ENCODE measurements at places on chromosomes 4 and X.

- DNase-seq = no peak
Observed at GRCh38 chr4:184695178-184695896, 38.6 kb downstream of the CENPU start.

DNA sequence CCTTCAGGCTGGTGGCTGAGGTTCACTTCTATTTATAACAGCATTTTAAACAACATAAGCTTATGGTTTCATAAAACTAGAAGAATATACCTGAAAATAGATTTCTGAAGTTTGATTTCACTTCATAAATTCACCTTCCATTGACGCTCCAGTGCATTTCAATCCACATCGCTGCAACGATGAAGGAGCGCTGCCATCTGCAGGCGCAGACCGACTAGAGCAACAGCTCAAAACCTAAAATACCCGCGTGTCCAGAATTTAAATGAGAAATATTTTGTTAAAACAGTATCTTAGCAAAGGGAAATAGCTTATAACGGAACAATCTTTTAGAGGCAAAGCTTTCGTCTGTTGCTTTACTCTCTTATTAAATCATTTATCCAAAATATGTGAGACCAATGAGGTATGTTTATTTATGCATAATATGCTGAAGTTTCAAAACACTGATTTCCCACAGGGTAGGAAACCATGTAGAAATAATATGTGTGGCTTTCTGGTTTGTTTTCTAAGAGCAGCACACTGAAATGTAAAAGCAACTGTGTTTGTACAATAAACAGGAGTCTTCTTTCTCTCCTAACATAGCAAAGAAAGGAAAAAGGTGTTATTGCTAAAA is 816.4 kb upstream of the FRG1 start:
- DNase-seq = peak; percentile 22

DNA sequence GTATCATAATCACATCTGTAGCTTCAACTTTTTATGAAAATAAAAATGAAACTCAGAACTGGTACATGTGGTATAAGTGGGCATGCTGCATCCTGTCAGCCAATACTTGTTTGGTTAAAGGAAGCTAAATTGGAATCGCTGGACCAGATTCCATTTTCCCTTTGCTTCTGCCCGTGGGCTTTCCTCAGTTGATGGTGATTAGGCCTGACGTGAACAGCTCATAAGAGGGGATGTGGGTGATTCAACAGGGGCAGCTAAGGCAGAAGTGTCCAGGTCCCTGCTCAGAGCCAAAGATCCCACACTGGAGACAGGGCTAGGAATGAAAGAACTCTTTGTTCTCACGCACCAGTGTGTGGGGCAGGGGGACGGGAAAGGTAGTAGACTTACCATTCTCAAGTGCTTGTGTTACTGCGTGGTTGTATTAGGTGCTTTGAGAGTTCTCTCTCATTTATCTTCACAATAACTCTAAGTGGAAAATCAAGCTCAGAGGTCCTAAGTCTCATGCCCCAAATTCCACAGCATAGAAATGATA is 63.2 kb upstream of the GUCY1A1 start:
- DNase-seq = no peak

- DNase-seq = no peak
Observed at GRCh38 chr4:189823591-189823990, 117.1 kb upstream of the FRG1 start.

- no peak for DNase-seq
Observed at GRCh38 chr4:29970626-29971025, 749.5 kb upstream of the PCDH7 start.

- no peak for DNase-seq
Observed at GRCh38 chr4:60155088-60155487, 1045.0 kb upstream of the ADGRL3 start.

DNA sequence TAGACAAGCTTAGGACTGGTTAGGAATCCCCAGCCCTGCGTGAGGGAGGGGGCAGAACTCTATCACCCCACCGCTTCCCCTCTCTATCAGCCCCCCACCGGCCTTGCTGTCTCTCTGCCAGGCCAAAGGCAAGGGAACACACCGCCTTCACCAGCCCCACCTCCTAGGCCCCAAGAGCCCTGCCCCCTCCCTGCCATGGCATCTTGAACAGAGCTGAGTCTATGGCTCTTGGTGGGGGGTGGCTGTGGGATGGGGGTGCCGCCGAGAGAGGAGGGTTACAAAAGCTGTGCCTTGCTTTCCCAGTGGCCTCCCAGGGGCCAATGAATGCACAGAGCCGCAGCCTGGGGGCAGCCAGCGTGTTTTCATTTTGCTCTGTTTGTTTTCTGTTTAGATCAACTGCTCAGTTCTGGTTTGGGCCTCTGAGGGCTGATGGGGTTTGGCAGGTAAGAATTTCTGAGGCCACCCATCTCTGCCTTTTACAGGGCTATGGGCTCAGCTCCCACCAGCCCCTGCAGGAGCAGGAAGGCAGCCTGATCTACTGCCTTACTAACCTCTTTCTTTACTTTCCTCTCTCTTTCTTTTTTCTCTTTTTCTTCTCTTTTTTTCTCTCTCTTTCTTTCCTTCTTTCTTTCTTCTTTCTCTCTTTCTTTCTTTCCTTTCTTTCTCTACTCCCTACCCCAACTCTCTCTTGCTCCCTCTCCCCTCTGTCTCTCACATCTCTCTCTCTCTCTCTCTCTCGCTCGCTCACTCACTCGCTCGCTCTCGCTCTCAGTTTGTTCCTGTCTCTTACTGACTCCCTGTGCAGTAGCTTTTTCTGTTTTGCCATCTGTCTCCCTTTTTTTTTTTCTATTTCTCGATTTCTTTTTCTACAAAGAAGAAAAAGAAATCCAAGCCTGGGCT is 128.3 kb downstream of the PJA1 start:
- DNase-seq = no peak

GRCh38 chr4:111991163-111991562 is 154.1 kb upstream of the FAM241A start:
- DNase-seq = no peak

- DNase-seq = no peak
Observed at GRCh38 chrX:19127649-19128168, 5.4 kb upstream of the ADGRG2 start.

GRCh38 chr4:61246034-61246433 is 45.9 kb downstream of the ADGRL3 start:
- no peak for DNase-seq

GRCh38 chr4:57109411-57109846 is 756 bp downstream of the IGFBP7 start:
- DNase-seq = no peak

- no peak for DNase-seq
Observed at GRCh38 chr4:100022792-100023222, 72.7 kb upstream of the H2AZ1 start.

DNA sequence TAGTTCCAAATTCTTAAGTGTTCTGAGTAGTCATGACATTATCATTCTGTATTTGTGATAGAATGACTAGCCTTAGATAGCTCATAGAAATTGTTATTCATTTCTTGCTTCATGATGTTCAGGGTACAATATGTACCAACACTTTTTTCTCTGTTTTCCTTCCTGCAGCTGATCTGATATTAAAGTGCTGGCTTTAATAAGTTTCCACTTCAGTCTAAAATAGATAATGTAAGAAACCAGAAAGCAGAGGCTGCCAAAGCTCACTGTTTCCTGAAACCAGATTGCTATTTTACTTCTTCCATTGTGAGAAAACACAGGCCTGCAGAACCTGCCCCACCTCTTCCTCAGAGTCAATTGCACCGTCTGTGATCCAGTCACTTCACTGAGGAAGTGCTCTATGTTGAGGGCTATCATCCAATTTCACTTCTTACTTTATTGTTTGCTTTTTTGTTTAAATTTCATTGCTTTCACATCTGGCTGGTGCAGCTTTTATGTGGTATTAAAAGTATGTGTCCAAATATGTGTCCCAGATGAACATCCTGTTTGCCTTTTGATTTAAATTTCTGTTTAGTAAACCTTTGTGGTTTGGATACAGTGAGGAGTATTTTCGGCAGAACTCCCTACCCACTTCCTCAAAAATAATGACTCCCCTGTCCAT is 652.1 kb downstream of the ANKRD50 start:
- DNase-seq = peak; percentile 21

DNA sequence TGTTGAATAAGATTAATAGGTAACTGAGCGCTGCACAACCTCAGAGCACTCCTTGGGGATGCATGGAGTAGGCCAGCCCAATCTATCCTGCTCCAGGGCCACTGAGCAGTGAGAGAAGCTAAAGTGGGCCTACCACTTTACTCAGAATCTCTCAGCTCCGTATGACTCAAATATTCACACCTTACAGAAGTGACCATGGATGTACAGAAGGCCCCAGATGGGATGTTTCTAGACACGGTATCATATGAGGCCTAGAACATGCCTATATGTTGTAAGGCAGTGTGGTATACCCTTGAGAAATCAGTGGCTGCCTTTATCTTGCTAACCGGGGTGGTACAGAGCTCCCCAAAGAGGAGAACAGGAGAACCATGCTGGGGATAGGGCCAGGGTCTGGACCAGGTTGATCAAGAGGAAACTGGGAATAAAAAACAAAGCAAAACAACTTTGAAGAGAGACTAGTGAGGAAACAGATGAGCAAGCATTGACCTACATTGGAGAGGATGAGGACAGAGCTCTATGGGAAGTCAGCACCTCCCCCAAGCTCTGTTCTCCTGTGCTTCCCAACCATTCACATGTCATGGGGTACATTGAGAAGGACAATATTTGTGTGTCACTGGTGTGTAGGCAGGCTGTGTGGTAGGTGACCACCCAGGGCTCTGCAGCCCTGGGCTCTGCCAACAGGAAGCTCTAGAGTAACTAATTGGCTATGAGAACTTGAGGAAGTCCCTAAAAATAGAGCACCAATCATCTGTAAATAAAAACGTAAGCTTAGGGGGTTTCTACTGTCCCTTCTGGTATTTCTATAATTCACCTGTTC is 31.4 kb downstream of the HOPX start:
- no peak for DNase-seq

- no peak for DNase-seq
Observed at GRCh38 chr4:150236626-150237025, 158.4 kb downstream of the DCLK2 start.

DNA sequence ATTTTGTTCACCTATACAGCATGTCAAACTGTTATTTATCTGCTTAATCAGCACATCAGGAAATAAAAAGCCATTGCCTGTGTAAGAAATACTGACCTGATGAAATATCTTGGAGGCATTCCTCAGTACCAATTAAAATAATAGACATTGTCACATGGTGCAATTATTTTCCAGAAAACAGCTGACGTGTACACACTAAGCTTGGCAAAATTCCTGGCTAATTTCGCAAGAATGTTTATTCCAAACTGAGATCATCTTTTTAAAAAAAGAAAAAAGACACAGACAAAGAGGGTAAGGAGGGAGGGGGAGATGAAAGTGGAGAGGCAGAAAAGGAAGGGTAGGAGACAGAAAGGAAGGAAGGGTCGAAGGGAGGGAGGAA is 61.9 kb upstream of the NFKB1 start:
- peak; percentile 89 for DNase-seq

- DNase-seq = no peak
Observed at GRCh38 chr4:111070390-111070789, 447.5 kb upstream of the PITX2 start.

DNA sequence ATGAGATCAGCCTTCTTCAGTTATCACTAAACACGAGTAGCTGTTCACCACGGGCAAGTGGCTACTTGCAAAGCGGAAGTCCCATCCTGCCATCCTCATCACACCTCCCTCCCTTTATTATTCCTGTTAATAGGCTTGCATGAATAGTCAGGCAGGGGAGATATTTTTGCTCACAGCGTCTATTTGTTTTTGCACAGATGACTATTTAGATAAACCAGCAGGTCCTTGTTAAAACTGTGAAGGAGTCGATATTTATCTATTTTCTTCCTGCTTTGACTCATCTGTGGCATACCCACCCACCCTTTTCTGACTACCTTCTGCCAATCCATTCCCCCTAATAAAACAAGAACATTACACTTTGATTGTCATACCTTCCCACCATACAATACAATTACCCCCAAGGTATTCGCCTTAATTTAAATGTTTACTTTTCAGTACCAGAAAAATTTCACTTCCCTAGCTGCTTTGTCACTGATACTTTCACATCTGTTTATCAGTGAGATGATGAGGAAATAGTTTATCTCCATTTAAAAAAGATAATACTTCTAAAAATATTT is 96.6 kb upstream of the BANK1 start:
- DNase-seq = no peak

DNA sequence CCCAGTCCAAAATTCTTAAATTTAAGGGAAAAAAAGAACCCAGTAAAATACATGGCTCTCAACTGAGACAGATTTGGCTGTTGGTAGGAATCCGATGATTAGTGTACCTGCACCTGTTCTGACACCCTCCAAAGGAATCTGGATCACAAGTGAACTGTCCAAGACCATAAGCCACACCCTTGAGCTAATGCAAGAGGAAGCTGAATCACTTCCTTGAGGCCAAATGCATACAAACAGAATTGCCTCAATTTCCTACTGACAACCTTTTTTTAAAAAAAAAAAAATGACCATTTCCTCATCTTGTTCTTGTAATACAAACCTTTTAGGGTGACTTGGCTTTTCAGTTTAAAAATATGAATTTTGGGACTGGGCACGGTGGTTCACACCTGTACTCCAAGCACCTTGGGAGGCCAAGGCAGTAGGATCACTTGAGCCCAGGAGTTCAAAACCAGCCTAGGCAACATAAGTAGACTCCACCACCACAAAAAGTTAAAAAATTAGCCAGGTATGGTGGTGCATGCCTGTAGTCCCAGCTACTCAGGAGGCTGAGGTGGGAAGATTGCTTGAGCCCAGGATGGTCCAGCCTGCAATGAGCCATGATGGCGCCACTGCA is 10.7 kb upstream of the FBXL5 start:
- DNase-seq = no peak

- DNase-seq = no peak
Observed at GRCh38 chrX:47177079-47177478, 16.6 kb upstream of the UBA1 start.

DNA sequence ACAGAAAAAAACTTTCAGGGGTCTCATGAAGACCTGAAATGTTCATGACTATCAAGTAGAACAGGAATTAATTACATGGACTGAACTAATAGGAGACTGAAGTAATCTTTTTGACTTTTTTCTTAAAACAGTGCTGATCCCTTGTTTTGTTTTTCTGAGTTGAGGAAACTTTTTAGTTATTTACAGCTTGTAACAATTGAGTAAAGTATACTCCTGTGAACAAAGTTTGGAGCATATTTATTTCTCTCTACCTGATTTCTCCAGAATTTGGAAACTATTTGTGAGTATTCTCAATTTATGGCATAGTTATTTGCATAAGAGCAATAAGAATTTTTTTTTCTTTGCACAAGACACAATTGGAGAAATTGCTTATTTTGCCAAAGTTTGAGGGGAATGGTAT is 64.8 kb downstream of the PCDH18 start:
- DNase-seq = no peak

GRCh38 chr4:89101256-89102161 is 9.8 kb upstream of the TIGD2 start:
- no peak for DNase-seq
